ENCODE measurements at places on chromosomes 12 and 14. TPM values are rescaled to one million over a fixed set of nuclear protein-coding genes. Genes with fewer than 3 reads are reported as not detected.

Gene LRIG3
- polyA plus RNA-seq = 4.8 TPM

DNA sequence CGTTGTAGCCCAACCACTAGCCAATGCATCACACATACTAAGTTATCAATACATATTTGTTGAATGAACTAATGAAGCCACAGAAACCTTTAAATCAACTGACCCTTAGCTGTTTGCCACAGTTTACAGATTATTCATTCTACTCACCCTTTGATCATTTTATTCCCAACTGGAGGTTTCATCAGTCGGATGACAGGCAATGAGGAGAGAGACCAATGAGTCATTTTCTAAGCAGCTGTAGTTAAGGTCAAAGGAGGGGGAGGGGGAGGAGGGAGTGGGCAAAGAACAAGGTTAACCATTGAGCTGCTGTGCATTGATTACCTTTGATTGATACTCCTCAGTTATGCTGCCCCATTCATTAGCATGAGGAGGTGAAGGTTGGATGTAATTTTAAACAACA, 469.5 kb downstream of the VRK1 start:
- DNase-seq = peak; percentile 56

DNA sequence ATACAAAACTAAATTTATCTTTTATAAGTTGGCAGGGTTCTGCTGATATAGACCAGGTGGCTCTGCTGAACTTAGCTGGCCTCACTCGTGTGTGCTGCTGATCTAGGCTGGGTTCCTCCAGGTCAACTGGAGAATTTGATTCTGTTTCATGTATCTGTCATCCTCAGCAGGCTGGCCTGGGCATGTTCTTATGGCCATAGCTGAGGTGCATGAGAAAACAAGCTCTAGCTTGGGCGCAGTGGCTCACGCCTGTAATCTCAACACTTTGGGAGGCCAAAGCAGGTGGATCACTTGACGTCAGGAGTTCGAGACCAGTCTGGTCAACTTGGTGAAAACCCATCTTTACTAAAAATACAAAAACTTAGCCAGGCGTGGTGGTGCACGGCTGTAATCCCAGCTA, 24.3 kb upstream of the BCL2L14 start:
- DNase-seq = no peak

DNA sequence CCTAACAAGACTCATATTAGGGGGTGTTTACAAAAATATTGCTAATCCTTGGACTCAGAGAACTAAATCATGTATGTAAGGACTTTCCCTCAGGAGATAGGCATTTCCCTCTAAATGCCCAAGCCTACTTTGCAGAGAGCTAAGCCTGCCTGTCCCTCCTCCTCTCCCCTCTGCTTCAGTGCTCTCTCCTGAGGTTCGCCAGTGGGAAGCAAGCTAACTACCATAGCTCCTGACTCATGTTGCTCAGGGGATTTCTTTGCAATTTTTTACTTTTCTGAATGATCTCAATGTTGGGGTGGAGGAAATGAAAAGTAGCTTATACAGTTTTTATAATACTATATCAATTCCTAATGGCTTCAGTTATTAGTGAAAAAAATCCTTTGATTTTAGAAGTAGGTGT, 29.6 kb downstream of the IFT43 start:
- no peak for DNase-seq

GRCh38 chr14:54567639-54568561, 972 bp downstream of the SAMD4A start:
- peak; percentile 73 for DNase-seq

DNA sequence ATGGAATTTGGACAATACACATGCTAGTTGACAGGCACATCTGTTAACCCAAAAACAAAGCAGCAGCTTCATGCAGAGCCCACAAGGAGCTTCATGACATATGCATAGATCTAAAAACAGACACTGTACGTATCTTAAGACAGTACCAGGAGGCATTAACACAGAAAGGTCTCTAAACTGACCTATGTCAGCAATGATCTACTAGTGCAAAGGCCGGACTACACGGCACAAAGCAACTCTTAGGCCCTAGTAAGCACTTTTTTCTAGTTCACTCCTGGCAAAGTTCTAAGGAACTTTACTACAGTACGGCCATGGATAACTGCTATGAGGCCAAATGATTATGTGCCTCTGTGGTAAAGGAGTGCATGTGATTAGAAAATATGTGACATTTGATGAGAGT, 8.4 kb upstream of the KANSL2 start:
- DNase-seq = no peak

- peak; percentile 69 for DNase-seq
Measured at GRCh38 chr14:33207467-33208017, 268.9 kb downstream of the NPAS3 start.

Gene TAS2R42
- polyA plus RNA-seq = not detected

GRCh38 chr14:81263777-81264410, 43.1 kb upstream of the GTF2A1 start:
- no peak for DNase-seq

DNA sequence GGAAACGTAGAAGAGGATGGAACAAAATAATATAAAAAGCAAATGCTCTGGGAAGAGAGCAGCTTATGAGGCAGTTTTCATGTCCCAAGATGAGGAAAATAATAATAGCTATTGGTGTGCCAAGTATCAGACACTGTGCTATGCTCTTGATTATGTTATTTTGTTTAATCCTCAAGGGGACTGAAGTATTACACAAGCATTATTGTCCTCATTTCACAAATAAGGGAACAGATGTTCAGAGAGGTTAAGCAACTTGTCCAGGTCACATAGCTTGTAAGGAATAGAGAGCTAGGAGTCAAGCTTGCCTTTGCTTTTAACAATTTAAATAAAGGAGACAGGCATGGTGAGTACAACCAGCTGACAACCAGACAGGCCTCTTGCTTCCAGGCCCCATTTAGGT, 26.9 kb upstream of the LTBP2 start:
- no peak for DNase-seq

DNA sequence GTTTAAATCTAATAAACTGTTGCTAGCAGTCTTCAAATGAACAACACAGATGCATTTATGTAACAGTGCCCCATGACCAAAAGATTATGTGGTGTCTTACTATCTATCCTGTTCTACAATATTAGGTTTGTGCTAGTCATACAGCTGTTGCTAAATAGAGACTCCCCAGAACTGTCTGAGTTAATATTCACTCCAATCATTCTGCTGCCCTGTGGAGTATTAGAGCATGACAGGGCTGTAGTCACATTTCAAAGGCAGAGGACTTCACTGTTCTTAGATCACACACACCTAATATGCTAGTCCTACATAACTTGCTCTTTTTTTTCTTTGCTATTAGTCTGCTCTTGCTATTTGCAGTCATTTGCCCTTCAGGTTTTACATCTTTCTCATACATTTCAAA, 157.6 kb upstream of the MDGA2 start:
- no peak for DNase-seq

DNA sequence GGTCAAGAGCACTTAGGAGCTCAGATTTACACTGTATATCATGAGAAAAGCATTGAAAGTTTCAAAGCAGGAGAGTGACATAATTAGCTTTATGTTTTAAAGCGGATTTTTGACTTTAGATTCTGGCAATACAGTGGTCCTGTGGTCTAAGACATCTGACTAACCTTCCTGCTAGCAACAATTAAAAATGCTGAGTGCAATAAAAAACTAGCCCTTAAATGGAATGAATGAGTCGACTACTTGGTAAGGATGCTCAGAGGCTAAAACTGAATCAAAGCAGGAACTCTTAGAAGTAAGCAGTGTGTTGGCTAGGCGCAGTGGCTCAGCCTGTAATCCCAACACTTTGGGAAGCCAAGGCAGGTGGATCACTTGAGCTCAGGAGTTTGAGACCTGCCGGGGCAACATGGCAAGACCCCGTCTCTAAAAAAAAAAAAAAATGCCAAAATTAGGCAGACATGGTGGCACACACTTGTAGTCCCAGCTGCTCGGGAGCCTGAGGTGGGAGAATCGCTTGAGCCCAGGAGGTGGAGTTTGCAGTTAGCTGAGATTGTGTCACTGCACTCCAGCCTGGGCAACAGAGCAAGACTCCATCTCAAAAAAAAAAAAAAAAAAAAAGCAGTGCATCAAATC, 18.9 kb downstream of the BICD1 start:
- DNase-seq = no peak

DNA sequence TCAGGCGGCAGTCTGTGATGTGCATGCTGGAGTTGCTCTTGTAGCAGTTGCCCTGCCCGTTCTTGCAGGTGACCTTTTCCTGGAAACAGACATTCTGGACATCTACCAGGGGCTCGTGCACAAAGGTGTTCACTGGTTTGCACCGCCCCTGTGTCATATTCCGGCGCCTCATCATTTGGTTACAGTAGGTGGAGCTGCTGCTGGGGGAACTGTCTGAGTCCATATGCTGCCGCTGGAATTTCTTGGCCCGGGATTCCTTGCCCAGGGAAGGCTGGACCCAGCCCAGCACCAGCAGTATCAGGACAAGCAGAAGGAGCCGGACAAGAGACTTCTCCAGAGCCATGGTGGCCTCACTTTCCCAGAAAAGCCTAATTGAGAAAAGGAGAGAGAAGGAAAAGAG, 918 bp downstream of the RNASE1 start:
- DNase-seq = no peak

DNA sequence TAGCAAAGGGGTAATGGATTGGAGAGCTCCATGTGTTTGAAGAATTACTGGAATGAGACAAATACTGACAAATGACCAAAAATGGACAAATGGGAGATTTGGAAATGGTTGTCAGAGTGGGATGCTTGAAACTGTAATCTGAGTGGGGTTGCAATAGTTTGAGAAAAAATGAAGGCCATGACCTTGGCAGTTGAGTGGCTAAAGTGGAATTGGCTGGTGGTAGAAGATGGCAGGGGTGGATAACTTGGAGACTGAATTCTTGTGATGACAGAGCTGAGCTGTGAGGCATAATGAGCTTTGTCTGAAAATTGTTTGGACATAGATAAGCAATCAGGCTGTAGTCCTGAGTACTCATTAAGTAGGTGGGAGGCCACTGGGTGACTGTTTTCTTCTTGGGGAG, 222.5 kb upstream of the PRICKLE1 start:
- no peak for DNase-seq

Gene NRXN3
- polyA plus RNA-seq = 8.8 TPM

Gene CMKLR1
- polyA plus RNA-seq = 1.6 TPM

GRCh38 chr14:73780896-73781295, 66.7 kb upstream of the PNMA1 start:
- no peak for DNase-seq

Gene OASL
- polyA plus RNA-seq = 1.1 TPM

Gene RIPK3
- polyA plus RNA-seq = 0.44 TPM

DNA sequence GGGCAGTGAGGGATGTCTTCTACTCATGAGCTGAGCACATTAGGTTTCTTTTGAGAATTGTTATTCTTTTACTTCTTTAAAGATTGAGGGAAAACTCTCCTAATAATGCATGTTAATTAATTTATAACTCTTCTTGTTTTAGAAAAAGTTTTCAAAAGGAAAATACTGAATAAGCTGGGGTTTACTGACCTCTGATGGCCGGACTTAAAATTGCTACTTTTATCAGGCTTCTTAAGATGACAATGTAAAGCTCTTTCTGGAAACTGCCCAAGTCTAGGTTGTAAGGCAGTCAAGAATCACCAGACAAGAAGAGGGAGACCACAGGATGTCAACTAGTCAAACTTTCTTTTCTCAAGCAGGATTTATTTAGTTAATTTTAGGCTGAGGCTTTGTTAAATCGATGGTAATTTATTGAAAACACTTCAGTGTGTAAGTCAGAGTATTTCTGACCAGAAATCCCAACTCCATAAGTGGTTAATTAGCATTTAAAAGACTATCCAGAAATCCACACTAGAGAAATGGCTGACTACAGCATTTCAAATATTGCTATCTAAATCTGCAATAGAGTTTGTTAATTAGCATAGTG, 82.1 kb downstream of the AVPR1A start:
- DNase-seq = peak; percentile 81

GRCh38 chr12:24597580-24597979, 351.3 kb downstream of the BCAT1 start:
- DNase-seq = no peak

Gene MYL2
- not detected for polyA plus RNA-seq

DNA sequence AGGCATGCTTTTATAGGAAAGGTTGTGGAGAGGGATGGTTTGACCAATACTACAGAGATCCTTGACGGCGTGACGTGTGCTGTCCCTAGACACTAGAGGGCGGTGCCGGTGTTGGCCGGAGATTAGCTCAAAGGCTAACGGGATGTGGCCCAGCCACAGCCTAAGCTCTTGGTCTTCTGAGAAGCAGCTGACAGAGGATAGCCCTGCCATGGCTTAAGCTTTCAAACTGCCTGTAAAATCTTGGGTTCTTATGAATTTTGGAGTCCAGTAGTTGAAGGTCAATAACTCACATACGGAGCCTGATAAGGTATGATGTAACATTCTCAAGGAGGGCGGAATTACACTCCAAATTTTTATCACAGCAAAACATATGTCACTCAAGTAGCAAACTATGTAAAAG, 515.7 kb upstream of the ATXN7L3B start:
- DNase-seq = no peak

Gene ST8SIA1
- 1.6 TPM for polyA plus RNA-seq

- DNase-seq = no peak
Measured at GRCh38 chr14:74634964-74635363, 22.9 kb upstream of the LTBP2 start.

DNA sequence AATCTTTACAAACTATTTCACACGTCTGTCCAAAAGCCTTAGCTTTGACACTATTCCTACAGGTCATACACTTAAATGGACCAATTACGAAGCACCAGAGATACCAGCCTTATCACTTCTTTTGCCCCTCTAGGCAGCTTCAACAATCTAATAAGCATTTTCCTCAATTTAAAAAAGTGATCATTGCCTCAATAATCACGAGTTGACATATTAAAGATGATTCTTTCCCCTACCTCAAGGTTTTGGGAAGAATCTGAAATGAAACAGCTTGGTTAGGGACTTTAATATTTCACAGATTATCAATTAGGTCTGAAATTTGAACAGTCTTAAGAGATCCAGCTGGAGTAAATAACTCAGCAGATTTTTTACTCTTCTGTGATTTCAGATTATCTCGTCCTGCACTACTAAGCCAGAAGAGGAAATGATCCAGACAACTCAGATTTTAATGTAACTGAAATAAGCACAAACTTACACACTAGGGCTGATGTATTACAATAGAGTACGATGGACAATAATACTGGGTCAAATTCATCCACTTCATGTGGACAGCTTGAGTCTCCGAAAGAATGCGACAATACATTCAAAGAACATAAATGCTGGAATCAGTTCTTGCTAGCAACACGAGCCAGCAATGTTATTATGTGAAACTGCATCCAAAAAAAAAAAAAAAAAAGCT, 15.9 kb downstream of the UBE2N start:
- DNase-seq = no peak

Gene KRT7
- 2.1 TPM for polyA plus RNA-seq

- DNase-seq = no peak
Measured at GRCh38 chr12:38892087-38892786, 13.2 kb downstream of the CPNE8 start.
